Activated naive CD8-positive, alpha-beta T cell treated with anti-CD3 and anti-CD28 coated beads, Interleukin-2, amount 10 ng/mL, durations not matched to agents 7 days and 5 days (primary cell): ENCODE measurements at places on chromosomes 3 and 15.

- no peak for DNase-seq
Measured at GRCh38 chr3:32700244-32700643, 15.3 kb downstream of the CNOT10 start.

DNA sequence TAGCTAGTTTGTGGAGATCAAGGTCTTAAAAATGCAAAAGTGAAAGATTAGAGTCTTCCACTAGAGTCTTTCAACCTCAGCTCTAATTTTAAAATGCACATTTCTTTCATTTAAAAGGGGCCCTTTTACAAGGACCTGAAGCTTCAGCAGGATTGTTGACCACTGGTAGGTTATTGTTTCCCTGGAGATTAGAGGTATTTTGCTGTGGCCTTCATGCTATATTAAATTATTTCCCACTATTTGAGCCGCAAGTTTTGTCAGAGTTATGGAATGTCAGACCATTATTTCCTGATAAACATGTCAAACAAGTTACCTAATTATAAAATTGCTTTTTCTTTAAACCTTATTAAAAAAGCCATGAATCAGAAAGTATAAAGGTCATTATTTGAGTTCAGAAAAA lies 103.1 kb upstream of the CCNL1 start:
- DNase-seq = no peak

- no peak for DNase-seq
Measured at GRCh38 chr3:30273304-30274072, 332.9 kb upstream of the TGFBR2 start.

DNA sequence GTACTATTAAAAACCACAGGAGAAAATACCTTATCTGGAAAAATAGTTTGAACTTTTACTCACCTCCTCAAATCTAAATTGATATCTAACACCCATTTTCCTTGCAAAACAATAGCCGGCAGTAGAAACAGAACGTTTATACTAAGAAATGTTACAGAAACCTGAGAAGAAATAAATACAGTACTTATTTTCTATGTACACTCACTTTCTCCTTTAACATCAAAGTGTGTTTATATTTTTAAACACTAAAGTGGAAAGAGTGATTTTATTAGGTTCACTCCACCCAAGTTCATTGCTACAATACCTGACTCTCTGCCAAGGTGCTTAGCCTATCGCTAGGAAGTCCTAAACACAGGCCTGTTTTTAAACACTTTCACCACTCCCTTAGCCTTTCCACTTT lies 87.8 kb upstream of the TJP1 start:
- no peak for DNase-seq

GRCh38 chr15:82699726-82700125 lies 9.9 kb downstream of the AP3B2 start:
- DNase-seq = no peak

GRCh38 chr3:136642711-136643110 lies 109.5 kb downstream of the STAG1 start:
- DNase-seq = no peak
